ENCODE measurements at places on chromosomes 3 and 15. TPM values are rescaled to one million over a fixed set of nuclear protein-coding genes. Genes with fewer than 3 reads are reported as not detected.
A peak's percentile ranks its signal among the peaks of the same experiment; 100 is the strongest.

DNA sequence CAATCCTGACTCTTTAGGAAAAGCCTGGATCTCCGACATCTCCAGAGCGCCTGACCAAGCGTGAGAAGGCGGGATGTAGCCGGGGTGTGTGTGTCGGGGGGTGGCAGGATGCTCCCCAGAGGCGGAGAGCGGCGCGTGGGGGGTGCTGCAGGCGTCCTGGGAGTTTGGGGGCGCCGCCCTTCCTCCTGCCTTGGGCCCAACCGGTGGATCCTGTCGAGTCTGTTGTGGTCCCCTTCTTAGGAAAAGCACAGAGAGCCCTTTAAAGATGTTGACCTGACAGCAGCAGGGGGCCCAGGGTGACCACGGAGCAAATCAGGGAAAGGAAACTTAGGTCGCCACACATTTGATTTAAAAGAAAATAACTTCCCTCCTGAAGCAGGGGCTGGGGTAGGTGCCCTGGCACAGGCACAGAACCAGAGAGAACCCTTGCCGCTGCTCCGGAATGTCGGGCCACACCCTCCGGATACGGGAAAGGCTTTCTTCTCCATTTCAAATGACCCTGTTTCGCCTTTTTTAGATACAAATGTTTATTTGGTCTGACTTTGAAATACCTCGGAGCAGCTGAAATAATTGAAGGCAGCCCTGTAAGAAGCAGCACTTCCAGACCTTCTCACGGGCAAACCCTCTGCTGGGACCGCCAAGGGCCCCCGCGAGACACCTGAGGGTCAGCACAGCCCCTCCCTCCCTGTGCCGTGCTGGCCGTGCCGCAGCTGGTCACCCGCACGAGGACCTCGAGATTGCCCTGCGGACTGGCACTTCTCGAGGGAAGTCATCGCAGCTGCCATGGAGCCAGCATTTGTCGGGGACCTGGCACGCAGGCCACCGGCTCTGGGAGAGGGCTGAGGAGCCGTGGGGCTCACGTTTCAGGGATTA, 102.9 kb upstream of the KLF13 start:
- peak overlapping the region; percentile 23 for H3K4me3 ChIP-seq
- H3K4me1 ChIP-seq = peaks cover 53% of the 10 kb centered on the region
- H3K27me3 ChIP-seq = no peaks in the 10 kb centered on the region
- H3K27ac ChIP-seq = no peak overlapping the region

GRCh38 chr3:31713816-31714215, 181.1 kb downstream of the STT3B start:
- no peak for DNase-seq
- peaks cover 10% of the 10 kb centered on the region for H3K27me3 ChIP-seq
- no peaks in the 10 kb centered on the region for H3K4me1 ChIP-seq
- peaks cover 4% of the 10 kb centered on the region for H3K36me3 ChIP-seq
- H3K4me3 ChIP-seq = no peak overlapping the region
- no peak overlapping the region for H3K27ac ChIP-seq

GRCh38 chr3:152519376-152519775, 250.6 kb downstream of the MBNL1 start:
- no peak overlapping the region for H3K4me3 ChIP-seq
- DNase-seq = no peak
- H3K4me1 ChIP-seq = no peaks in the 10 kb centered on the region

- H3K36me3 ChIP-seq = no peaks in the 10 kb centered on the region
- H3K27me3 ChIP-seq = no peaks in the 10 kb centered on the region
- H3K4me3 ChIP-seq = no peak overlapping the region
- no peak overlapping the region for H3K27ac ChIP-seq
- peaks cover 63% of the 10 kb centered on the region for H3K4me1 ChIP-seq
- no peak for DNase-seq
These were observed 27.3 kb downstream of the LIPC start for GRCh38 chr15:58459045-58459444.

DNA sequence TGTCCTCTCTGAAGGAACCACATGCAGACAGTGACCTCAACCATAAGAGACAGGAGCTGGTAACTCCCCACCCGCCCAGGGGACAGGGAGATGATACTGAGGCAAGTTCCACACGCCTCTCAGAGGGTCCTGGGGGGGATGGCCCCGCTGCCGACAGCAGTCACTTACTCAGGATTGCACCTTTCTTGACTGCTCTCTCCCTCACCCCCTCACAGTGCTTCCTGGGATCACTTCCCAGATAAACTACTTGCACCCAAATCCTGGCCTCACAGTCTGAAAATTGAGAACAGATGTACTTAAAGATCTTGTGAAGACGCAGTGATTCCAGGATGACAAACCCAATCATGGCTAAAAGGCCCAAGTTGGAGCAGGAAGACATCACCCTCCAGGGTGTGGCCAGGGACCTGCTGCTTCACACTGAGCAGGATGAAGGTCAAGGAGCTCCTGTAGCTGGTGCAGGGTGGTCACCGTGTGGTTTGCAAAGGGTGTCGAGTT, 207.6 kb downstream of the ADAMTS17 start:
- no peak overlapping the region for H3K4me3 ChIP-seq
- no peak for DNase-seq
- H3K36me3 ChIP-seq = peaks cover 13% of the 10 kb centered on the region
- H3K4me1 ChIP-seq = no peaks in the 10 kb centered on the region

DNA sequence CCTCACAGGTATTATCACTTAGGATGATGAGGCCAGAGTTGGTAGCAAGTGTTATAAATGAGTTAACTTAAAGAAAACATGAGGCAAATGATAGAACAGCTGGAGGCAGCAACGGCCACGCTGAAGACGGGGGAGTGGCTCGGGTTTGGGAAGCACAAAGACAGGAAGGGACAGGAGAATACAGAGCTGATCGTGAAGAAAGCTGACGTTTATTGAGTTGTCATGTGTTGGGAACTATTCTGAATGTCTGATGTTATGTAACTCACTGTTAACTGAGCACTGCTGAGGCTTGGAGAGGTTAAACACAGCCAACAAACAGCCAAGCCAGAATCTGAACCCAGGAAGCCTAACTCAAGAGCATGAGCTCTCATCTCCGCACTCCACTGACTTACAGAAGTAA, 42.3 kb downstream of the FGD5 start:
- DNase-seq = no peak
- no peaks in the 10 kb centered on the region for H3K36me3 ChIP-seq
- H3K4me1 ChIP-seq = peaks cover 3% of the 10 kb centered on the region
- H3K27me3 ChIP-seq = peaks cover 4% of the 10 kb centered on the region
- H3K27ac ChIP-seq = no peak overlapping the region

DNA sequence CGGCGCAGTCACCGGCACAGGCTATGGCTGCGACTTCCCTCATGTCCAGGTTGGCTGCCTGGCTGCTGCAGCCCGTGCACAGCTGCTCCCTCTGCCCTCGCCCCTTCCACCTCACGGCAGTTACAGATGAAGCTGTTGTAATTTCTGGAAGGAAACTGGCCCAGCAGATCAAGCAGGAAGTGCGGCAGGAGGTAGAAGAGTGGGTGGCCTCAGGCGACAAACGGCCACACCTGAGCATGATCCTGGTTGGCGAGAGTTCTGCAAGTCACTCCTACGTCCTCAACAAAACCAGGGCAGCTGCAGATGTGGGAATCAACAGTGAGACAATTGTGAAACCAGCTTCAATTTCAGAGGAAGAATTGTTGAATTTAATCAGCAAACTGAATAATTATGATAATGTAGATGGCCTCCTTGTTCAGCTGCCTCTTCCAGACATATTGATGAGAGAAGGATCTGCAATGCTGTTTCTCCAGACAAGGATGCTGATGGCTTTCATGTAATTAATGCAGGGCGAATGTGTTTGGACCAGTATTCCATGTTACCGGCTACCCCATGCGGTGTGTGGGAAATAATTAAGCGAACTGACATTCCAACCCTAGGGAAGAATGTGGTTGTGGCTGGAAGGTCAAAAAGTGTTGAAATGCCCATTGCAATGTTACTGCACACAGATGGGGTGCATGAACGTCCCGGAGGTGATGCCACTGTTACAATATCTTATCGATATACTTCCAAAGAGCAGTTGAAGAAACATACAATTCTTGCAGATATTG, 13.2 kb upstream of the GNB4 start:
- peaks cover 4% of the 10 kb centered on the region for H3K27me3 ChIP-seq
- no peak overlapping the region for H3K27ac ChIP-seq
- H3K4me3 ChIP-seq = peak overlapping the region; percentile 53
- no peak for DNase-seq
- peaks cover 14% of the 10 kb centered on the region for H3K4me1 ChIP-seq
- H3K36me3 ChIP-seq = no peaks in the 10 kb centered on the region

DNA sequence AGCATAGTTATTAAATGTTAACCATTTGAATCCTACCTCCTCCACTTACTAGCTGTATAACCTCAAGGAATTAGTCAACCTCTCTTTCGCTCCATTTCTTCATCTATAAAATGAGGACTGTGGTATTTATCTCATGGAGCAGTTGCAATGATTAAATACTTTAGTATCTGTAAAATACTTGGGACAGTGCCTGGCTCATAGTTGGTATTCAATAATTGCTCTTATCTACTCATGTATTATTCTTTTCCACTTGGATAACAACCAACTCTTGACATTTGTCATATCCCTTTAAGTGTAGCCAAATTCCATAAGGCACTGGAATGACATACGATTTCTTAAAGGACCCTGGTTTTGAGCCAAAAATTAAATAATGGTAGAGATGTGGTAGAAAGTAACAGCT, 72.0 kb downstream of the FSIP1 start:
- H3K27me3 ChIP-seq = no peaks in the 10 kb centered on the region
- H3K36me3 ChIP-seq = no peaks in the 10 kb centered on the region

DNA sequence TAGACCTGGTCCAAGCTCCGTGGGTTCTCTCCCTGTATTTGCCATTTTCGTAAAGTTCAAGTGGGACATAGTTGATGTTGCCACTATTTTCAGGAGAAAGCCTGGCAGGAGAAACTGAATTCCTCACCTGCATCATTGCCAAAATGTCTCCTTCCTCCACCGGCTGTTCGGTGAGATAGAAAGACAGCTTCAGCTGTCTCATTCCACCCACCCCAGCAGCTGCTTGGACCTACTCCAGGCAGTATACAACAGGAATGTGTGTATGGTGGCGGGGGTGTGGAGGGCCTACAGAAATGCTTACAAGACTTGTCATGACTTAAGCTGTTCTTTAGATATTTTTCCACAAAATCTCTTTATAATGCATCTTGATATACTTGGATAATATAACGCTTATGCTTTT, 132.7 kb upstream of the RAP2B start:
- H3K27me3 ChIP-seq = no peaks in the 10 kb centered on the region
- no peaks in the 10 kb centered on the region for H3K36me3 ChIP-seq
- no peak overlapping the region for H3K27ac ChIP-seq
- DNase-seq = no peak
- no peak overlapping the region for H3K4me3 ChIP-seq

GRCh38 chr3:151011427-151011826, 38.9 kb upstream of the CLRN1 start:
- H3K27ac ChIP-seq = no peak overlapping the region
- no peak for DNase-seq
- H3K36me3 ChIP-seq = no peaks in the 10 kb centered on the region
- peaks cover 2% of the 10 kb centered on the region for H3K27me3 ChIP-seq
- no peak overlapping the region for H3K4me3 ChIP-seq

DNA sequence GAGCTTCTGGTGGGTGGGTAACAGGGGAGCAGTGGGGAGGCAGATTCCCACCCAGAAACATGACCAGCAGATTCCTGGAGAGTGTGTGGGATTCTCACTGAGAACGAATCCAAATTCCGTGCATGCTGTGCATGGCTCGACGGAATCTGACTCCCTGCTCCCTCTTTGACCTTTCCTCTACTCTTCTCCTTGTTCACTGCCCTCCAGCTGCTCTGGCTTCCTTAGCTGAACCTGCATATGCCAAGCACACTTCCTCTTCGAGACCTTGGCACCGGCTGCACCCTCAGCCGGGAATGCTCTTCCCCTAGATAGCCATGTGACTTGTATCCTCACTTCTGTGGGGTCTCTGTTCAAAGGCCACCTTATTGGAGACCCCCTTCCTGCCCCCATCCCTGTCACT, 6.3 kb downstream of the INSYN1 start:
- DNase-seq = no peak
- H3K36me3 ChIP-seq = no peaks in the 10 kb centered on the region
- no peaks in the 10 kb centered on the region for H3K4me1 ChIP-seq
- no peak overlapping the region for H3K4me3 ChIP-seq
- peaks cover 17% of the 10 kb centered on the region for H3K27me3 ChIP-seq

- H3K27ac ChIP-seq = no peak overlapping the region
- H3K4me1 ChIP-seq = no peaks in the 10 kb centered on the region
- no peak for DNase-seq
- peaks cover 4% of the 10 kb centered on the region for H3K27me3 ChIP-seq
- H3K4me3 ChIP-seq = no peak overlapping the region
These were observed 75.3 kb downstream of the OTOL1 start for GRCh38 chr3:161571951-161572350.

DNA sequence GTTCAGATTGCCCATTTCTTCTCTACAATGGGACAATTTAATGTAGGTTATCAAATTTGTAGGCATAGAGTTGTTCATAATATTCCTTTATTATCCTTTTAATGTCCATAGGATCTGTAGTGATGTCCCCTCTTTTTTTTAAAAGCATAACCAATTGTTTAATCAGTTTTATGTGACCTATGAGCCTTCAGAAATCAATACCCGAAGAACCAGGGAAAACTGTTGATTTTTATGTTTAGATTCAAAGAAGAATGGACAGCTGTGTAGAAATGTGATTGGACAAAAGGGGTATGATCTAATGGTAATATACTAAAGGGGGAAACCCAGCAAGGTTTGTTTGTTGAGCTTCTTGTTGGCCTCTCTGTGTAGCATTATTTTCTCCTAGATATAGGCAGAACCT, 39.5 kb downstream of the SUSD5 start:
- no peaks in the 10 kb centered on the region for H3K4me1 ChIP-seq
- H3K4me3 ChIP-seq = no peak overlapping the region
- H3K27ac ChIP-seq = no peak overlapping the region
- H3K36me3 ChIP-seq = peaks cover 20% of the 10 kb centered on the region
- H3K27me3 ChIP-seq = no peaks in the 10 kb centered on the region
- no peak for DNase-seq

DNA sequence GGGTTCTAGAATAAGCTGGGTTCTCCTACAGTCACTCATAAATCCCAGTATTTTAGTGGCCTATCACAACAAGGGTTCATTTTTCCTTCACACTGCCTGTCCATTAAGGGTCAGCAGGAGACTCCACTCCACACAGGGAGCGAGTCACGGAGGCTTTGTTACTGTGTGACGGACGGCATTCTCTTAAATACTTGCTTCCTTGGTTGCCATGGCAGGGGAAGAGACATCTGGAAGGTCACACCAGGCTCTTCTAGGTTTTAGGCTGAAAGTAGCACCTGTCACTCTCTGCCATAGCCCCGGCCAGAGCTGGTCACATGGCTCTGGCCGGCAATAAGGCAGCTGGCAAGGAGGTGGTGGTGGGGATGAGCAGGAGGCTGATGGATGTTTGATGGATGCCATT, 89.4 kb upstream of the ANKRD34C start:
- H3K4me3 ChIP-seq = no peak overlapping the region
- H3K27ac ChIP-seq = no peak overlapping the region
- no peak for DNase-seq
- H3K4me1 ChIP-seq = no peaks in the 10 kb centered on the region

The DUOXA2 gene
- not detected for total RNA-seq

The SELENOK gene
- total RNA-seq = 37.7 TPM

The NAA80 gene
- total RNA-seq = 33.8 TPM

The KLHL6 gene
- total RNA-seq = 58.9 TPM
